Daoy (cell line): ENCODE measurements at places on chromosomes 6 and 20. TPM values are rescaled to one million over a fixed set of nuclear protein-coding genes. Genes with fewer than 3 reads are reported as not detected.

DNA sequence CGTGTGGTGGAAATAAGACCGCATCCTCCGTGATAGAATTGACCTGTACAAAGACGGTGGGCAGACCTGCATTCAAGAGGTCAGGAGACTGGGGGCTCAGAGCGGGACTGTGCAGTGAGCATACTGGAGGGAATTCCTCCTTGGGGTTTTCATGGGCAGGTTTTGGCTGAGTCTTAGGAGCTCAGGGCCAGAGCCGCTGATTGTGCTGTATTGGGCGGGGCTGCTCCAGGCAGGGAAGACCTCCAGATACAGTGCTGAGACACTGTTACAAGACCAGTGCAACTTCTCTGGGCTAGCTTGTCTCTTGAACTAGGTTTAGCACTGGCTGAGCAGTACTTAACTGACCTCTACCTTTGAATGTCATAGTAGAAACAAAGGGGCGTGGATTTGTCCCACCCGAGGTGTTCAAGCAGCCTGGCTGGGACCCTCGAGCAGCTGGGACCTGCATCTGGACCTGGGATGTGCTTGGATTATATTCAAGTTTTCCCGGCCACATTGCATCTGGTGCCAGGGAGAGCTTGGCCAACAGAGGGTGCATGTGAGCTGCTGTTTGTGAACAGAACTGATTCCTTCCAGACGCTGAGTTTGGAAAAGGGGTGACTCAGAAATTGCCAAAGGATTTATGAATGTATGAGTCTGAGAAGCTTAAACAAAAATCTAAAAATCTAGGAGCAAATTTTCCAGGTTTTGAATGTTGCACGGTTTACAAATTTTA lies 33.4 kb upstream of the SLC22A1 start:
- DNase-seq = peak; percentile 67

DNA sequence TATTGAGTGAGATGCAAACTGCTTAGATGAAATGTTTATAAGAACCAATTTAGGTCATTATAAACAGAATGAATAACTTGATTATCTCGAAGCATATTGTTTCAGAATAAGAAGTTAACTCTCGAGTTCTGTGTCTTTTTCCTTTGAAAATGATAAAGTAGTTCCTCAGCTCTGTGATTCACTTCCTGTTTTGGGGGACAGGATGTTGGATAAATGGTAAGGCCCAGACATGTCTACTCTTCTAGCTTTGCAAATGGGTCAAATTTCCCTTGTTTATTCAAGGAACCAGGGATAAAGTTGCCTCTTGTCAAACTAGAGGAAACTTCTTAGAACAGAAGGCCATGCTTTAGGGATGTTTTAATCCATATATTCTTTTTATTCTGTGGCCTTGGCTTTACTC lies 246.9 kb downstream of the SOX4 start:
- peak; percentile 41 for DNase-seq

GRCh38 chr20:34713194-34713943 lies 9.2 kb downstream of the TP53INP2 start:
- DNase-seq = peak; percentile 94

GRCh38 chr6:142300758-142301650 lies 803 bp upstream of the ADGRG6 start:
- peak; percentile 8 for DNase-seq

JAG1 gene
- total RNA-seq = 61.3 and 62.5 TPM in 2 replicates

LAMA4 gene
- 66.6 and 76.5 TPM in 2 replicates for total RNA-seq

GGTLC1 gene
- total RNA-seq = not detected in 2 replicates

LRRC1 gene
- total RNA-seq = 12.2 and 13.1 TPM in 2 replicates

NRSN1 gene
- not detected in 2 replicates for total RNA-seq
